ENCODE measurements at places on chromosomes 5 and 9.

GRCh38 chr5:54548565-54548964, 31.0 kb downstream of the SNX18 start:
- no peak for DNase-seq

GRCh38 chr5:138828556-138828955, 46.6 kb downstream of the LRRTM2 start:
- no peak for DNase-seq

GRCh38 chr9:120235081-120235480, 344.9 kb downstream of the CDK5RAP2 start:
- DNase-seq: no peak

- no peak for DNase-seq
Measured at GRCh38 chr9:132011896-132012295, 67.8 kb downstream of the MED27 start.

- DNase-seq: no peak
Measured at GRCh38 chr9:107588393-107588792, 98.8 kb upstream of the KLF4 start.

DNA sequence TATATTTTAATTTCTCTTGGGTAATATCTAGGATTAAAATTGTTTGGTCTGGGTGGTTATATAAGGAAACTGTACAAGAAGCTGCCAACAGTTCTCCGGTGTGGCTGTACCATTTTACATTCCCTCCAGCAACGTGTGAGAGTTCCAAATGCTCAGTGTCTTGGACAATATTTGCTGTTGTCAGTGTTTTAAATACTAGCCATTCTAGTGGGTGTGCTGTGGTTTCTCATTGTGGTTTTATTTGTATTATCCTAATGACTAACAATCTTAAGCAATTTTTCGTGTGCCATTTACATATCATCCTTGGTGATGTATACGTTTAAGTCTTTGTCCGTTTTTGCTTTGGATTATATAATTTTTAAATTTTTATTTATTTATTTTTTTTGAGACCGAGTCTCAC, 34.0 kb downstream of the TNFSF15 start:
- no peak for DNase-seq

GRCh38 chr5:135222771-135223170, 176.3 kb downstream of the MACROH2A1 start:
- no peak for DNase-seq

GRCh38 chr9:109256336-109256735, 64.5 kb downstream of the EPB41L4B start:
- DNase-seq: no peak

GRCh38 chr9:129509533-129509928, 111.4 kb downstream of the C9orf50 start:
- DNase-seq: no peak

GRCh38 chr5:151233616-151234085, 9.8 kb upstream of the CCDC69 start:
- DNase-seq: no peak

DNA sequence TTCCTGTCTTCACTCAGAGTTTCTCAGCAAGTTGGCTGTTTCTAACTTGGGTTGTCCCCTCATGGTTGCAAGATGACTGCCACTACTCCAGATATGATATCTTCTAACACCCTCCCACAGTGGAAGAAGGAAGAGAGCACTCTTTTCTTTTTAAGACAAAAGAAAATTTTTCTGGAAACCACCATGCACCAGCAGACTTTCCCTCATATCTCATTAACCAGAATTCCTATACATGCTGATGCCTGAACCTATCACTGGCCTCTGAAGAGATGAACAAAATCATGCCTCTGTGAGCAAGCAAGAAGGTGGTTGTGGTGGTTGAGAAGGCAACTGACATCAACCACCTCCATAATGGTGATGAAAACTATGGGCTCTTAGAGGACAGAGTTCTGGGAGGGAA, 56.8 kb downstream of the FEM1C start:
- DNase-seq: no peak

GRCh38 chr9:34158362-34158869, 20.4 kb upstream of the UBAP1 start:
- DNase-seq: no peak
